Tibial artery (tissue), 4 donors: ENCODE measurements at places on chromosomes 1 and 21.

GRCh38 chr1:6465461-6466005 is 440 bp downstream of the TNFRSF25 start:
- H3K36me3 ChIP-seq = peaks cover 47% of the 10 kb centered on the region
- H3K4me1 ChIP-seq = no peaks in the 10 kb centered on the region
- H3K27me3 ChIP-seq = no peaks in the 10 kb centered on the region
- H3K27ac ChIP-seq = no peak overlapping the region

GRCh38 chr1:236710328-236710892 is 24.1 kb downstream of the ACTN2 start:
- no peak for DNase-seq
- peaks cover 13% of the 10 kb centered on the region for H3K4me1 ChIP-seq
- H3K27me3 ChIP-seq = no peaks in the 10 kb centered on the region
- H3K27ac ChIP-seq = no peak overlapping the region

GRCh38 chr1:22808186-22808675 is 97.6 kb downstream of the EPHB2 start:
- peak; percentile 46 for DNase-seq
- H3K36me3 ChIP-seq = no peaks in the 10 kb centered on the region
- H3K27me3 ChIP-seq = peaks cover 3% of the 10 kb centered on the region
- H3K4me3 ChIP-seq = no peak overlapping the region

- H3K4me1 ChIP-seq = peaks cover 15% of the 10 kb centered on the region
- no peak overlapping the region for H3K27ac ChIP-seq
- no peaks in the 10 kb centered on the region for H3K36me3 ChIP-seq
- no peak overlapping the region for H3K4me3 ChIP-seq
- peaks cover 50% of the 10 kb centered on the region for H3K27me3 ChIP-seq
- no peak for DNase-seq
Measured at GRCh38 chr1:1424707-1425106, 3.6 kb upstream of the ANKRD65 start.
